Stimulated activated CD4-positive, alpha-beta T cell treated with anti-CD3 and anti-CD28 coated beads, Interleukin-1b, Interleukin-23, amount 100 ng/mL, for 24 hours (primary cell): ENCODE measurements at places on chromosomes 2 and 18.

- no peak for DNase-seq
Observed at GRCh38 chr18:37985126-37985525, 419.5 kb upstream of the CELF4 start.

GRCh38 chr18:5456577-5457461 lies 87.0 kb downstream of the EPB41L3 start:
- no peak for DNase-seq

DNA sequence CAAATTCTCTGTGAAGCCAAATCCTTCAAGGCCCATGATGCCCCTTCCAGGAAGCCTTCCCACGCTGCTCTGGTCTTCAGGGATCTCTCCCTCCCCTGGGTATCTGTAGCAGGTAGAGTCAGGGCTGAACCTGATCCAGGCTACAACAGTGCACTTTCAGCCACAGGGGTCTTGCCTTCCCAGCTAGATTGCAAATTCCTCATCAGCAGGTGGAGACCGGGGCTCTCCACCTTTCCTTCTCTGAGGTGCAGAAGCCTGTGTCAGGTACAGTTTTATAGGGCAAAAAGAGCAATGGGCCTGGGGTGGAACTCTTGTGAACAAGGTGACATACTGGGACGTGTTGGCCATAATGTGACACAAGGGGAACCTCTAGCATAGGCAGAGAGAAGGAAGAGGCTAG lies 312.9 kb downstream of the MYCN start:
- no peak for DNase-seq

GRCh38 chr2:120729406-120730399 lies 6.0 kb upstream of the GLI2 start:
- DNase-seq: no peak

- no peak for DNase-seq
Observed at GRCh38 chr2:40106061-40106460, 327.0 kb upstream of the THUMPD2 start.

GRCh38 chr2:68931799-68932198 lies 20.9 kb downstream of the GKN2 start:
- DNase-seq: no peak

DNA sequence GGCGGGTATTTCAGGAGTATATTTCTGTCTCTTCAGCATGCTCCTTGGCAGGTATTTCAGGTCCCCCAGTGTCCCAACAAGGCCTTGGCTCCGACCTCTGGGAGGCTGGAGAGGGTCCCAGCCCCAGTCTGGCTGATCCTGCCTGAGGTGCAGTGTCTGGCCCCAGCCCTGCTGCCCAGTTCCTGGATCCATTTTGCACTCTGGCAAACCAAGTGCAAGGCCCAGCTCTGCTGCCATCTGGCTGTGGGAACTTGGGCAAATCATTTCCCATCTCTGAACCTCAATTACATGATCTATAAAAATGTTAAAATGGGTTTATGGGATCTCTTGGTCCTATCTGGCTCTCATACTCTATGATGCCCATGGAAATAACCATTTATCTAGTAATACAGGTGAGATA lies 63.6 kb downstream of the ZBTB7C start:
- DNase-seq: no peak

GRCh38 chr2:222693837-222694236 lies 22.4 kb downstream of the MOGAT1 start:
- DNase-seq: no peak

DNA sequence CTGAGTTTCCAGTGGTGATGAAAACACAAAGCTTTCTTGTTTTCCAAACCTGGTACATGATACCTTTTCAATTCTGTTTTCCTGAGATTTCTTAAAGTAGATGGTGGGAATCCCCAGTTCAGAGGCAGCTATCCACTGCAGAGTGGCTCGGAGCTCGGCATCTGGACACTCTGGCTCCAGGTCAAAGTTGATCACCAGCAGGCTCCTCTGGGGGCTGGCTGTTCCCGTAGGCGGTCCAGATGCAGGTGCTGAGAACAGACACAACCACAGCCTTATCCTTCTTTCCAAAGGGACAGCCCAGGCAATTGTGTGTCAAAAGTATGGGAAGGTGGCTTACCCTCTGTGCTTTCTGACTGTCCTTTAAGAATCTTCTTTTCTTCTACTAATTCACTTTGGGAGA lies 119.5 kb downstream of the DAW1 start:
- DNase-seq: no peak

DNA sequence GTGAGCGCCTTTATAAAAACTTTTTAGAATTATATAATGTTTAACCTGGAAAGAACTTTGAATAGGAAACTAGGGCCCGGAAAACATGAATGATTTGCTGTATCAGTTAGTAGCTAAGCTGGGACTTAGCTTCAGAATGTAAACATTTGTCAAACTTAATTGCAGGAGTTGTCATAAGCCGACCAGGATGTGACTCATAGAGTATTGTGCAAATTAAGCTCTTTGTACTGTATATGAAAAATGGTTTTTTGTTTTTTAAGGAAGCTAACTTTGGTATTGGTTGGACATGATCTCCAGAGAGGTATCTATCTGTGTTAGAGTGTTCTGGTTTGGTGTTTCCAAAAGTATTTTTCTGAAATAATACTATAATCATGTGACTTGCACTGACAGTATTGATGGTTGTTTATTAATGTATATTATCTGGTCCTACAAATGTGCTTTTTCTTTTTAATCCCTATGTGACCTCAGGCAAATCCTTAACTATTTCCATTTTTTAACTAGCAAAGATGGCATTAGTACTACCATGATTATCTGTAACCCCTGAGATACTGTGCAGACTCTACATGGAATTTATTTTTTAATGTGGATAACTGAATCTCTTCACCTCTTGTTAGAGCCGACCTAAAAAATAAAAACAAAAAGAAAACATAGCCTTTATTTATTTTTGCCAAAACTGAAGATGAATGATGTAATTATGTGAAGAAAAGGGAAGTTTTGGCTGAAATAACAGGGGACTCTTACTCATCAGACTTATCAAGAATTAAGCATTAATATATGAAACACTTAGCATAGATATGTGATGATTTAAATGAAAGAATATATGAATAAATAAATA lies 11.7 kb downstream of the YIPF4 start:
- no peak for DNase-seq

GRCh38 chr2:86413296-86414094 lies 27.7 kb upstream of the KDM3A start:
- DNase-seq: no peak

GRCh38 chr2:238396663-238397062 lies 30.1 kb upstream of the ASB1 start:
- no peak for DNase-seq

DNA sequence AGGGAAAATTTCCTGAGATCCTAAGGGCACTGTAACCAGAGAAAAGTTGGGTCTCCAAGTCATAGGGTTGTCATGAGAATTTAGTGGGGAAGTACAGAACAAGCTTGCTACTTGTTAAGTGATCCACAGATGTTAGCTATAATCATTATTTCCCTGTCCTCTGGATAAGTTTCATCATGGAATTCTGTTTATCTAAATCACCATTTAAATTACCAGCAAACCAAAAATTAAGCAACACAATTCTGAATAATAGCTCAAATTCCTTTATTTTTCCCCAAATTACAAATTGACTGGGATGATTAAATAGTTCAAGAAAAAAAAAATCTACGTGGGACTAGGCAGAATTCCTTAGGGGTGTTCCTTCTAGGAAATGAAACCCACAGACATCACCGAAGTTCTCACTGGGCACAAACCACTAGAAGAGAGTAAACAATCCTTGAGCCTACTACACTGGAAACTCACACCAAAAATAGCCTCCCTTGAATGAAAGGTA lies 159.5 kb downstream of the COL6A3 start:
- DNase-seq: no peak
